ENCODE measurements at places on chromosomes 6 and 20.
A peak's percentile ranks its signal among the peaks of the same experiment; 100 is the strongest.

- no peak for DNase-seq
Measured at GRCh38 chr20:53660947-53661381, 67.3 kb upstream of the ZNF217 start.

DNA sequence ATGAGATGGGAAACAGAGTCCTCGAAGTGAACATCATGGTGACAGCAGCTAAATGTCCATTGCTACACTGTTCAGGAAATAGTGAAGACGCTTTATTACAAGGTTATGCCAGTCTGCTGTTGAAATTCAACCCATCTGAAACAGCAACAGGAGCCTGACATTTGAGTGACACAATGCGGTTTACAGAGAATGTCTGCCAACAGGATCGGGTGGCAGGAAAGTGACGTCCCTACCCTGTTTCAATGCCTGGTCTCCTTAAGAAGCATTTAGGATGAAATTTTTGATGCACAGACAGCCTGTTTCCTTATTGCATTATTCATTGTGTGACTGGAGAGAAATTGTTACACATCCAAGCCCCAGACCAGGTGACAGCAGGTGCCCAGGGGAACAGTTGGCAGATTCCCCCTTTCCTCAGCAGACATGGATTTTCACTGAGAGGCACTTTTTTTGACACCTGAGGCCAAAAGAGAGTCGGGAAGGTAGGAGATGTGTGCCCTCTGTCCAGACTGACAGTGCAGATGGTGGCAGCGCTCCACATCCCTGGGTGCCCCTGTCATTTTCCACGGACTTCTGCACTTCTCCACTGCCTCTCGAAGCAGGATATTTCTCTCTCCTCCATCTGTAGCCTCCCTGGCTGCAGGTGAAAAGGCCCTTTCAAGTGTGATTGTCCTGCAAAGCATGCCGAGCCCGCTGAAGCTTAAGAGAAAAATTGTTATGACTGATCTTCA is 87.9 kb downstream of the BFSP1 start:
- no peak for DNase-seq

DNA sequence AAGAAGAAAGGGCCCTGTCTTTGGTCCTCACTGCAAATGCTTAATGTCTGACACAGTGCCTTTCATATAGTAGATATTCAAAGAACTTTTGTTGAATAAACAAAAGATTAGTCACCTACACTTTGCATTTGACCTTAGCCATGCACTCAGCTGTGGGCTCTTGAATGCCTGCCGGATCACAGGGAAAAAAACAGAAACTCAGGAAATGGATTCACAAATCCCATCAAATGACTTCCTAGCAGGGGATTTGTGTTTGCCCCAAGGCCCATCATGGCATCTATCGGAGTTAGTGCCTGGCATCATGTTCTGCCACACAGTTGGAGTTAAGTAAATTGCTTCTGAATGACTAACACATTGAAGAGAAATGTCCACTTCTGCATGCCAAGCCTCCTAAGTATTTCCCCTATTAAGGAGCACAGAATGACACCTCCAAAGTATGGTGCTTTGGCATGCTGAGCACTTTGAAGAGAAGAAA is 72.3 kb upstream of the DST start:
- DNase-seq = peak; percentile 76

- no peak for DNase-seq
Measured at GRCh38 chr6:281469-282103, 10.7 kb upstream of the DUSP22 start.

DNA sequence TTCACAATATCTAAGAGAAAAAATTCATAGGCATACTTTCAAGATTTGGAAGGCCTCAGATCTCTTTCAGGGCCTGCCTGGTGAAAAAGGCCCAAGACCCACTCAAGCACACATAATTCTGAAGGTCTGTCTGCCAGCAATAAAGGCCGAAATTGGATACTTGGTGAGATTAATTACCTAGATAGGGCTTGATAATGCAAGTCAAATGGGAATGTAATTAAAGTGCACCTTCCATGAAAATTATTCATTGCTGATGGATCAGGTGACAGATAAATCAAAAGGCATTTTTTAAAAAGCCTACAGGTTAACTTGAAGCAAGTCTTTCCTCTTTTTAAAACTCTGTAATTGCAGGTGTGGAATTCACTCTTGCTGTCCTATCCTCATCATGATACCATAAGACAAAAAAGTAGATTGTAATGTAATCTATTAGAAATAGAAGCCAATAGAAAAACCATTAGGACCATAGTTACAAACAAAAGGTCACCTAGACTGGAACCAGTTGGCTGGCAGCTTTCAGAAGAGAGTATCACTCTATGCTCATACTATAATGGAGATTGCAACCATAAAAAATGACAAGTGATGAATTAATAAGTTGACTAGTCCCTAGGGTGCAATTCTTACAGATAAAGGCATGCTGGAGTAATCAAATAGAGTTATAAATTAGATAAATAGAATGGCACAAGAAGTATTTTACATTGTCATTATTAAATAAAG is 77.3 kb downstream of the EPHA7 start:
- no peak for DNase-seq

DNA sequence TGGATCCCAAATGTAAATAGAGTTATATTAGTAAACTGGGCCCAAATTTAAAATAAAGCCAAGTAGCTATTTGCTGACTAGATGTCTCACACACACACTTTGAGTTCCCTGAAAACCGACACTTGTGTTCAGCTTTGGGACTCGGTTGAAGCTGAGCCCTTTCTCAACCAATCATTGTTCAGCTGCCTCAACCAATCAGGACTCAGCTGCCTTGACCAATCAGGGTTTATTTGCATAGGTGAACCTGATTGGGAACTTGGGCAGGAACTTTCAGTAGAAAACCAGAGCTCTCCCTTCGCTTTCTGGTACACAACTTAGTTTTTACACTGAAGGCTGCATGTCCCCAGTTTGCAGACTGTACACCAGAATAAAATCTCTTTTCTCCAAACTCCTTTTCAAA is 301.7 kb downstream of the FOXA2 start:
- no peak for DNase-seq

DNA sequence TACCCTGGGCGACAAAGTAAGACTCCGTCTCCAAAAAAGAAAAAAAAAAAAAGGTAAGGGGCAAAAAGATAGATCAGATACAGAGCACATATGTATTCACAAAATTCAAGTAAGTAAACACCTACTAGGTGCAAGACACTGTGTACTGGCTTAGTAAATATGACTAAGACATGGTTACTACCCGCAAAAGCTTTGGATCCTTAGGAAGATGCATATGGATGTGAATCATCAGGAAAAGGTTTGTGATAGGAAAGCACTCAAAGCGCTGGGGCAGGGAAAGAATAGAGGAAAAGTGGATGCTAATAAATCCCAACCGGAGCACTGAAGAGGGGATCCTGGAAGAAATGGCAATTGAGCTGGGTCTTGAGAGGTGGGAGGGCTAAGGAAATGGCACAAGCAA is 118.8 kb upstream of the FAM184A start:
- no peak for DNase-seq

DNA sequence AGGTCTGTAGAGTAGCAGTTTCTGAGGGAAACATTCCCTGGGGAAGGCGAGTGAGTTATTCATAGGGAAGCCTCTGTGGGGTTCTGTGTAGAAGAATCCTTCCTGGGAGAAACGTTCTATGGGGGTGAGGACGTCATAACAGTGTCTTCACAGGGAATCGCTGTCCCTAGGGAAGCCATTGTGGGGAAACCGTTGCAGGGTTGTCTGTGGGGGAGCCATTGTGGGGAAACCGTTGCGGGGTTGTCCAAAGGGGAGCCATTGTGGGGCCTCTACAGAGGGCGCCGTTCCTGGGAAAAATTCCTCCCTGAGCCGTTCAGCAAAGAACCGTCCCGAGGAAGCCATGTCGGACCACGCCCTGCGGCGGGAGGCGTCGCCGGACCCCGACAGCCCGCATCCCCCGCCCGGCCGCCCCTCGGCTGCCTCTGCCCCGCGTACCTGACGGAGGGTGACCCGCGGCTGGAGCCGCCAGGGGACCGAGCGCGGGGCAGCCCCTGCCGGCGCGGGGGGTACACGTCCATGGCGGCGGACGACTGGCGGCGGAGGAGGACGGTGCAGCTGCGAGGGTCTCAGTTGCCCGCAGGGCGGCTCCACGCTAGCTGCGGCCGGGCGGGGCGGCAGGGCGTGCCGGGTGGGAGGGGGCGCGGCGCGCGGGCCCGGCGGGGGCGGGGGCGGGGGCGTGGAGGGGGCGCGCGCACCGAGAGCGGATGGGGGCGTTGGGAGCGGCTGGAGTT is at the start of gene DNAAF9:
DNAAF9 (minus strand) TSS at position 630 of the 731 bp plus-strand sequence; CDS start at position 518, 112 bp downstream.
- peak; percentile 25 for DNase-seq

GRCh38 chr6:43860285-43860684 is 90.3 kb downstream of the VEGFA start:
- DNase-seq = no peak

GRCh38 chr20:37336369-37337207 is 9.4 kb upstream of the SRC start:
- peak; percentile 54 for DNase-seq

DNA sequence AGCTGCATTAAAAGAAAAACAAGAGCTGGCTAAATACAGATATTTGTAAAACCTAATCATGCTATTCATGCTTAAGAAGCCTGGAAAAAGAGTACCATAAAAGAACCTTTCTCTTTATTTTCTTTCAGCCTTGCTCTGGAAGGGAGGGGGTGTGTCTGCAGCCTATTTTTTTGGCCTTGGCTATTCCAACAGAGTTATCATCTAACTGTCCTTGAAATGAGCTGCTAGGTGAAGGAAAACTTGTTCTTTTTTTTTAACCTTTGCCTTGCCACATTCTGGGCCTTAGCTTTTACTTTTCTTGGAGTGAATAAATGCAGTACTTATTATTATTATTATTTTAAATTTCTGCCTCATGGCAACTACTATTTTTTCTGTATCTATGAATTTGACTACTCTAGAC is 224.9 kb upstream of the SYNCRIP start:
- no peak for DNase-seq

GRCh38 chr6:125273965-125274364 is 27.8 kb downstream of the HDDC2 start:
- DNase-seq = no peak

GRCh38 chr6:68559070-68559469 is 76.0 kb upstream of the ADGRB3 start:
- no peak for DNase-seq

DNA sequence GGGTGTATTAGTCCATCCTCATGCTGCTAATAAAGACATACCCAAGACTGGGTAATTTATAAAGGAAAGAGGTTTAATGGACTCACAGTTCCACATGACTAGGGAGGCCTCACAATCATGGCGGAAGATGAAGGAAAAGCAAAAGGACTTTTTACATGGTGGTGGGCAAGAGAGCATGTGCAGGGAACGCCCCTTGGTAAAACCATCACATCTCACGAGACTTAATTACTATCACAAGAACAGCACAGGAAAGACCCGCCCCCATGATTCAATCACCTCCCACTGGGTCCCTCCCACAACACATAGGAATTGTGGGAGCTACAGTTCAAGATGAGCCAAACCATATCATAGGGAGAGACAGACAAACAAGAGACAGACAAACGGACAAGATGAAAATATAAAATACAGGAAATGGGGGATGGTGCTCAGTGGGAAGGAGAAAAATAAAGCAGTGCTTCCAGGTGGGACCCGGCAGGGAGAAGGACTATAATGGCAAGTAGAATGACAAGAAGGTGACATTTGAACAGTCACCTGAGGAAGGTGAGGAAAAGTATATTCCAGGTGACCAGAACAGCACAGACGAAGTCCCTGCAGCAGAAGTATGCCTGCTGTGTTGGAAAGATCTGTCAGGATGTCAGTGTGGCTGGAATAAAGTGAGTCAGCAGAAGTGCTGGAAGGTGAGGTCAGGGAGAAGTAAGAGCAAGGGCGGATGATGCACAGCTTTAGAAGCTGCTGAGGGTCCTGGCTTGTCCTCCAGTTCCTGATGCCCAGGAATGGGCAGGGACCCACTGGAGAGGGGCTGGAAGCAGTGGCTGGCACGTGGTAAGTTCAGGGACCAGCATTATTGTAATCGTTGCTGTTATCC is 61.1 kb downstream of the SLC2A10 start:
- peak; percentile 8 for DNase-seq

GRCh38 chr6:65786815-65787214 is 79.8 kb upstream of the EYS start:
- DNase-seq = no peak

Data from kidney glomerular epithelial cell (primary cell).